Stimulated activated naive CD4-positive, alpha-beta T cell treated with Interleukin-2 at 50 U/mL for 16 hours (primary cell): ENCODE measurements at places on chromosomes 3 and 15.

GRCh38 chr3:2847062-2847841 lies 262.9 kb downstream of the IL5RA start:
- no peak for DNase-seq

- DNase-seq: no peak
These were observed 725 bp upstream of the SCAMP2 start for GRCh38 chr15:74873756-74874424.

DNA sequence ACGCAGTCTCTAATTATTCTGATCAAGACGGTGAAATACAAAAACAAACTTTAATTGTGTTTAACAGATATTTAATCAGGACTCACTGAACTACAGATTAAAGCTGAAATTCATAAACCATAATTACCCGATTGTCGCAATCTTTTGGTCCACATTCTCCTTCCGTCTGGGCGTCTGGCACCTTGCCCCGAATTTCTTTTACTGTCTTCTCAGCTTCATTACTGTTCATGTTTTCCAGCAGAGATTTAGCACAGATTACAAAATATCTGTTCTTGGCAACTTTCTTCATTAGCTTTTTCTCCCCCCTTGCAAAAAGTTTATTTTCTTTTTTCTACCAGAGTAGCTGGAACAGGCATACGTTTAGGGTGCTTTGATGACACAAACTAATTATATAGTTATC lies 271.4 kb downstream of the TIGIT start:
- DNase-seq: no peak

- DNase-seq: no peak
These were observed 46.1 kb downstream of the FNDC3B start for GRCh38 chr3:172085557-172085895.

GRCh38 chr3:126083511-126083912 lies 412 bp downstream of the SLC41A3 start:
- peak; percentile 53 for DNase-seq

DNA sequence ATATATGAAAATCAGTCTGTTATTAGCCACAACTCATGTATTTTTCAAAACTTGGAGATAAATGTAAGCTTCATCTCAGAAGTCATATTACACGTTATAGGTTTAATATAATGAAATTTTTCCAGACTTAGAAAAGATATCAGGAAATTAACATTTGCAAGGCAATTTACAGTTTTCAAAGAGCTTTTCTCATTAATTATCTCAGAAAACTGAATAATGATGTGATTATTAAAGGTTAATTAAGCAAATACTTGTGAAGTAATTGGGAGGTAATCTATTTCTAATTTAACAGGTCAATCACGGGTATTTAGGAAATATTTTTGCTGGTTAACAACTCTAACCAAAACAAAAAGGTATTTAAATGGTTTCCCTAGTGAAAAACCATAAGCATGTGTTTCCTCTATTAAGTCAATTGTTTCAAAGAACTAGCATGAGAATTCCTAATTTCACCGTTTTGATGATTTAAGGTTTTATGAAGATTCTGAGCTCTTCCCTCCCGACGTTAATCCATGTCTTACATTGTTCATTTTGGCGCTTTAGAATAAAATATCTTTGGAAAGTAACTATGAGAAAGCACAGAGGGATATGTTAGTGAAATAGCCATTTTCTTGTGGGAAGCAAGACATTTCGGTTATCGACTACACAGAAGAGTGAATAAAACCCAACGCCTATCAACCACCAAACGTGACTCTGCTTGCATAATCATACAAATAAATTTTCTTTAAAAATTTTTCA lies 1.5 kb upstream of the NEO1 start:
- no peak for DNase-seq
